Prostate gland (tissue), 2 donors: ENCODE measurements at places on chromosomes 5 and 9.
A peak's percentile ranks its signal among the peaks of the same experiment; 100 is the strongest.

DNA sequence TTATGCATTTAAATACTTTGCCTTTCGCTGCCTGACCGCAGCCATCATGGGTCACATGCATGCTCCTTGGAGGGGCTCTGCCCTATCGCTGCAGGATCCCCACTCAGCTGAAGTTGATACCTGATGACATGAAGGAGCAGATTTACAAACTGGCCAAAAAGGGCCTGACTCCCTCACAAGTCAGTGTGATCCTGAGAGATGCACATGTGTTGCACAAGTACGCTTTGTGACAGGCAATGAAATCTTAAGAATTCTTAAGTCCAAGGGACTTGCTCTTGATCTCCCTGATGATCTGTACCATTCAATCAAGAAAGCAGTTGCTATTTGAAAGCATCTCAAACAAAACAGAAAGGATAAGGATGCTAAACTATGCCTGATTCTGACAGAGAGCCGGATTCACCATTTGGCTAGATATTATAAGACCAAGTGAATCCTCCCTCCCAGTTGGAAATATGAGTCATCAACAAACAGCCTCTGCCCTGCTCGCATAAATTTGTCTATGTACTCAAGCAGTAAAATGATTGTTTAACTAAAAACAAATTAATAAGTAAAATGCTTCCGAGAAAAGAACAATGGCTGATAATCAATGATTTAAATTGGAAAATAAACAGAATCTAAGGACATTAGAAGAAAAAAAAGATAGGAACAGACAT, 41.6 kb upstream of the PPP2CA start:
- DNase-seq = no peak

DNA sequence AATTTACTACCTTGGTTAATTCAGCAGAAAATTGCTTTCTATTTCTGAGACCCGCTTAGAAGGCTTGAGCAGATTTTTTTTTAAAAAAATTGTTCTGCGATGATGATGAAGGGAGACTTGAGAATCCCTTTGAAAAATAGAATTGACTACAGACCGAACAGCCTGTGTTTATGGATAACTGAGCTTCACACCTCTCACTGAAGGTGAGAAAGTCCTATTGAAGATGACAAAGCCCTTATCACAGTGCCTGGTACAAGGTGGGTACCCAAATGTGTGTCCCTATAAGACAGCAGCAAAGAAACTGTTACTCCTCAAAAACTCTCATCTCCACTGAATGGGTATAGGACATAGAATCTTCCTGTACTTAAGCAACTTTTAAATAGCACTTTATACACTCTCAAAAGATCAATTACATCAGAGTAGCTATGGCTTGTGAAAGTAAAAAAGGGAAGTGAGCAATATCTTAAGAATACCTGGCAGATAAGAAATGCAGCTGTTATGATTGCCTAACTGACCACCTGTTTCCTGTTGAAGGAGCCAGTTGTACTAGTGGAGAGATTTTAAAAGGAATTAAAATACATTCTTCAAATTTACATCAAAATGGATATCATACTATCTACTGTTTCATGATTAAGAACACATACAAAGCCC, 419.7 kb downstream of the CHSY3 start:
- DNase-seq = no peak

GRCh38 chr9:94911211-94911610, 184.7 kb downstream of the AOPEP start:
- no peak for DNase-seq

DNA sequence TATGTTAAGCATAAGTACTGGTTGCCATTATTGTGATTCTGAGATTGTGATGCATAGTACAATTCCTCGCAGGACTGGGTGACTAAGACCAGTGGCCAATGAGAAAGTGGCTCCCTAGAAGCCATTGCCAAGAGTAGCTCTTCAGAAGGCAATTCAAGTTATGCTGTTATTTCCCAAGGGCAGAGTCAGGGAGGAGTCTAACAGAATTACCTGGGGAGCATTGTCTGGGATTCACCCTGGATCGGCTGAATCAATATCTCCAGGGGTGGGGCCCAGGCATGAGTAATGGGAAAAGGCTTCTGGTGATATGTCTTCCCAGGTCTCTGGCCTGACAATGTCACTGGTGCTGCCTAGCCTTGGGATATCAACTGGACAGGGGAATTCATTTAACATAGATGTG, 10.9 kb upstream of the ARHGEF28 start:
- DNase-seq = no peak

DNA sequence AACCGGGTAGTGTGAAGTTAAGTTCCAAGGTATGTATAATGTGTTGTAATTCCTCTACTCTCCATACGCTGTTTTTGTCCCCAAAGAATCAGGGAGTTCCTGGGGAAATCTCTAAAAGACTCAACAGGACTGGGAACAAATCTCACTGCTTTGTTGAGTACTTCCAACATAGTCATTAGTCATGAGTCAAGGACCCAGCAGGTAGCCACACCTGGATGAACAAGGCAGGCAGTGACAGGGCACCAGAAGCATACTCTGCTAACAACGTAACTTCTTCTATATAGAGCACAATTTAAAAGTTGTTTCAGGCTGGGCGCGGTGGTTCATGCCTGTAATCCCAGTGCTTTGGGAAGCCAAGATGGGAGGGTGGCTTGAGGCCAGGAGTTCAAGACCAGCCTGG, 126.8 kb downstream of the SLC1A3 start:
- DNase-seq = no peak

GRCh38 chr9:77707383-77708063, 59.4 kb upstream of the GNA14 start:
- no peak for DNase-seq

DNA sequence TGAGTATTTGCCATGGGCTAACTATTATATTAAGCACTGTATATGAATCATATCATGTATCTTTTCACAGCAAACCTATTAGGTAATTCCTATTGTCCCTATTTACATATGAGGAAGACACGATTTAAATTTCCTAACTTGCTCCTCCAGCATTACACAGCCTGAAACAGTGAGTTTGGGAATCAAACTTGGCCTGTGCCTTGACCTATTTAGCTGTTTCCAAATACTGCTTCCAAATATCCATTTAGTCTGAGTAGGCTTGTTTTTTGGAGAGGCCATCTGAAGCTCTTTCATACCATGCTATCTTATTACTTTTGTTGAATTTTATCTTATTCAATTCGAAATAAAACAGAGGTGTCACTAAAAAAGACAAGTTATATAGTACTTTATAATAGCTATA, 447.3 kb upstream of the MPDZ start:
- DNase-seq = no peak

GRCh38 chr5:59609501-59610265, 283.8 kb downstream of the PDE4D start:
- DNase-seq = no peak

GRCh38 chr5:122022966-122023365, 55.1 kb downstream of the LOX start:
- DNase-seq = no peak

- DNase-seq = no peak
Measured at GRCh38 chr9:129774791-129775447, 22.1 kb upstream of the PTGES start.

- no peak for DNase-seq
Measured at GRCh38 chr9:96660692-96661248, 5.7 kb upstream of the PRXL2C start.

DNA sequence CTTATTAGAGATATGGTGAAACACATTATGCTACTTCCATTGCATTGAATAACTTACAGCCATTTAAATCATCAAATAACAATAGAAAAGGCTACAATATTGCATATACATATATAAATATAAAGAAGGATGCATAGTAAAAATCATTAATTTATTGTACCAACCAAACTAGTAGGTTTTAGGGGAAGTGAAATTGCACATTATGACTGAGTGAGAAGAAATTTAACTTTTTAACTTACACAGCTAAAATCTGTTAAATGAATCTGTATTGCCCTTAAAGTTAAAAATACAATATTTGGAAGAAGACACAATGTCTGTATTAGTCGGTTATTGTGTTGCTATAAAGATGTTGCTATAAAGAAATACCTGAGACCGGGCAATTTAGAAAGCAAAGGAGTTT, 2073.7 kb upstream of the ACO1 start:
- DNase-seq = no peak

- DNase-seq = no peak
Measured at GRCh38 chr9:82571540-82571939, 491.4 kb downstream of the RASEF start.

DNA sequence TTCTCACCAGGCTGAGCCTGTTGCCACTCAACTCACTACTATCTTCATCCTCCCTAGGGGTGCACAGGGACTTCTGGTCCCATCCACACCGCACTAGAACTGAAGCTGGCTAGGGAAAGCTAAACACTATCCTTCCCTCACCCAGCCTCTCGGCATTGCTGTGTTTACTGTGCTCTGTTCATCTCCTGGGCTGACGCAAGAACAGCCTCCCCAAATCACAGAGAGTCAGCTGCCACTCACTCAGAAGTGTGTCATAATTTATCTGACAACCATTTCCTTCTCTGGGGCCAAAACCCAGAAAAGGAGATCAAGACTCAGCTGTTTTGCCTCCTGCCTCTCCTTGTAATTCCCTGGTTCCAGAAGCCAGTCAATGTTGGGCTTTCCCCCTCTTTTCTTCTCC, 92.8 kb downstream of the ARHGEF28 start:
- DNase-seq = no peak

GRCh38 chr5:170307575-170308465, 10.2 kb upstream of the LCP2 start:
- DNase-seq = peak; percentile 43

DNA sequence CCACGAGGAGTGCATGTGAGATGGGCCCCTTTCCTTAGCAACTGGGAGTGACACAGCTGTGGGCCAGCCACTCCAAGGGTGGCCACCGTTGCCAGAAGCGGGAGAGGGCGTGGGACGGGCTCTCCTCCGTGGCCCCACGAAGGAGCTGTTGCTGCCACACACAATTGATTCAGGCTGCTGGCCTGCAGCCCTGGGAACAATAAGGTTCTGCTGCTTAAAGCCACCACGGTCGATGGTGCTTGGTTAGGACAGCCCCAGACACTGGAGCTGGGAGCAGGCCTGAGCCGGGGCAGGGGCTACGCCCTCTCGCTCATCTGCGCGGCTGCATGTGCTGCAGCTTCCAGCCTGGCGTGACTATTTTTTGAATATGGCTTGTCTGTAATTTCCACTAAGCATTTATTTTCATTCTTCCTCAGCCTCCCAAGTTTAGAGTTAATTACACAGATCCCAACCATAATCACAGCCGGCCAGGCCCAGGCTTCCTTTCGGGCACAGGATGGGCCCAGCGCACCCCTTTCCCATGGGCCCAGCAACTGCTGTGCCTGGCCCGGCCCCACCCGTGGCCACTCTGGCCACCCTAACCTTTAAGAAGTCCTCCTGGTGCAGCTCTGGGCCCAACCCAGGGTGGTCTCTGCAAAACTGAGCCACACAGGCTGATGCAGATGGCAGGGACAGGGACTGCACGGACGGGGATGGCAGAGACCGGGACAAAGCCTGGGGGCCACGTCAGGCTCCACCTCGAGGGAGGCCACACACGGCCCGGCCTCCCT, 49.7 kb downstream of the VAV2 start:
- no peak for DNase-seq

DNA sequence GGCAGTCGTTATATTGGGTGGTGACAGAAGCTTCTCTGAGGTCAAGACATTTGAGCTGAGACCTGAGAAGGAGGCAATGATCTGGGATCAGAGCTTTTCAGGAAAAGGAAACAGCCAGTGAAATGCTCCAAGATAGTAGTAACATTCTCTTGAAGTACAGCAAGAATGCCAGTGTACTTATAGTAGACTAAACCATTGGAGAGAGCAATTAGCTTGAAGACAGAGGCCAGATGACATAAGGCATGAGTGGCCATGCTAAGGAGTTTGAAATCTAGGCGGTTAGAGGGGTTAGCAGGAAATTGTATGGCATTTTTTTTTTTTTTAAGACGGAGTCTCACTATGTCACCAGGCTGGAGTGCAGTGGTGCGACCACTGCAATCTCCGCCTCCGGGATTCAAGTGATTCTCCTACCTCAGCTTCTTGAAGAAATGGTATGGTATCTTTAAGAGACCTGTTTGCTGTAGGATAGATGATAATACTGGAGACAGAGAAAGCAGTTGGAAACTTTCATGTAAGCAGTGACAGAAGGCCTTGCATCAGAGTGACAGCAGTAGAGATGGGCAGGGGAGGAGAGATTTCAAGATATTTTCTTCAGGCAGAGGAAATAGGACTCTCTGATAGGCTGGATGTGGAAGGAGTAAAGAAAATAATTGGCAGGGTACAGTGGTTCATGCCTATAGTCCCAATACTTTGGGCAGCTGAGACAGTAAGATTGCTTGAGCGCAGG, 482.2 kb upstream of the PAPPA start:
- no peak for DNase-seq

DNA sequence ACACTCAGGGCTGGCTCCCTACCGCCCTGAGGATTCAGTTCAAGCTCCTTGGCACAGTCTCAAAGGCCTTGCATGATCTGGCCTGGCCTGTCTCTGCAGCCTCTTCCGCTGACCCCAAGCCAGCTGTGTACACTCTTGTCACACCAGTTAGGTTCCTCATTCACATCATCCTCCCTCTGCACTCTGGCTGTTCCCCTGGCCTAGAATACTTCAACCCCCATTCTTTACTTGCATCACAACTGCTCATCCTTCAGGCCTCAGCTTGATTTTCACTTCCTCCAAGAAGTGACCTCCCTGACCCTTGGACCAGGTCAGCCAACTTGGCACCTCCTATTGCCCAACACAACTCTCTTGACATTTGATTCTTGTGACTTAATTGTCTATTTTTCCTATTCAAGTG, 18.9 kb upstream of the PFDN1 start:
- DNase-seq = no peak

- no peak for DNase-seq
Measured at GRCh38 chr5:179142434-179143198, 82.4 kb downstream of the ZNF354C start.

DNA sequence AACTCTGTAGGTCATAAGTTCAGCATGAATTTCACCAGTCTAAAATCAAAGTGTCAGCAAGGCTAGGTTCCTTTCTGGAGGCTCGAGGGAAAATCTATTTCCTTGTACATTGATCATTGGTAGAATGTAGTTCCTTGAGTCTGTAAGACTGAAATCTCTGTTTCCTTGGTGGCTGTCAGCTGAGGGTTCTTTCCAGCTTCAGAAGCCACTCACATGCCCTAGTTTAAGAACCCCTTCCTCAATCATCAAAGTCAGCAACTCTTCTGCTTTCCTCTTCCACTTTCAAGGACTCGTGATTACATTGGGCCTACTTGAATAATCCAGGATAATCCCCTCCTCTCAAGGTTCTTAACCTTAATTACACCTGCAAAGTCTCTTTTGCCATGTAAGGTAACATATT, 4.9 kb upstream of the SCAMP1 start:
- no peak for DNase-seq

GRCh38 chr5:143403334-143403592, 223 bp downstream of the NR3C1 start:
- DNase-seq = no peak

GRCh38 chr9:21741151-21741550, 61.3 kb upstream of the MTAP start:
- no peak for DNase-seq
